Occipital lobe (tissue), 3 donors: ENCODE measurements at places on chromosomes 4 and X.

DNA sequence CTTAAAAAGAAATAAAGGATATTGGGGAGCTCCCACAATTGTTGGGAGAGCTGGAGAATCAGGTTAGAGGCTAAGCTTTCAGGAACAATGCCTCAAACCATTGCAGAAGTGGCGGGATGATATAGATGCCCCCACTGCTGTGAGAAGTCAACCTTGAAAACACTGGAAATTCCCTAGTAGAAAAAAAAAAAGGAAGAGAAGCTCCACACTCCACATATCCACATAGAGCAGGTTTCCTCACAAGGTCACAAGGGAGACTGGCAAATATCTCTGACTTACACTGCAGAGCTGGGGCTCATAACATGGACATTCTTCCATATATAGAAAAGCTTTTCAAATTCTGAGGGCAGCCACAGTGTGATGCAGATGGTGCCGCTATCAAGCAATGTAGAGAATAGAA lies 22.7 kb upstream of the OGT start:
- no peak for DNase-seq

GRCh38 chr4:142404191-142404611 lies 441.9 kb downstream of the INPP4B start:
- no peak for DNase-seq

DNA sequence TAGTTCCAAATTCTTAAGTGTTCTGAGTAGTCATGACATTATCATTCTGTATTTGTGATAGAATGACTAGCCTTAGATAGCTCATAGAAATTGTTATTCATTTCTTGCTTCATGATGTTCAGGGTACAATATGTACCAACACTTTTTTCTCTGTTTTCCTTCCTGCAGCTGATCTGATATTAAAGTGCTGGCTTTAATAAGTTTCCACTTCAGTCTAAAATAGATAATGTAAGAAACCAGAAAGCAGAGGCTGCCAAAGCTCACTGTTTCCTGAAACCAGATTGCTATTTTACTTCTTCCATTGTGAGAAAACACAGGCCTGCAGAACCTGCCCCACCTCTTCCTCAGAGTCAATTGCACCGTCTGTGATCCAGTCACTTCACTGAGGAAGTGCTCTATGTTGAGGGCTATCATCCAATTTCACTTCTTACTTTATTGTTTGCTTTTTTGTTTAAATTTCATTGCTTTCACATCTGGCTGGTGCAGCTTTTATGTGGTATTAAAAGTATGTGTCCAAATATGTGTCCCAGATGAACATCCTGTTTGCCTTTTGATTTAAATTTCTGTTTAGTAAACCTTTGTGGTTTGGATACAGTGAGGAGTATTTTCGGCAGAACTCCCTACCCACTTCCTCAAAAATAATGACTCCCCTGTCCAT lies 652.1 kb downstream of the ANKRD50 start:
- DNase-seq: no peak

DNA sequence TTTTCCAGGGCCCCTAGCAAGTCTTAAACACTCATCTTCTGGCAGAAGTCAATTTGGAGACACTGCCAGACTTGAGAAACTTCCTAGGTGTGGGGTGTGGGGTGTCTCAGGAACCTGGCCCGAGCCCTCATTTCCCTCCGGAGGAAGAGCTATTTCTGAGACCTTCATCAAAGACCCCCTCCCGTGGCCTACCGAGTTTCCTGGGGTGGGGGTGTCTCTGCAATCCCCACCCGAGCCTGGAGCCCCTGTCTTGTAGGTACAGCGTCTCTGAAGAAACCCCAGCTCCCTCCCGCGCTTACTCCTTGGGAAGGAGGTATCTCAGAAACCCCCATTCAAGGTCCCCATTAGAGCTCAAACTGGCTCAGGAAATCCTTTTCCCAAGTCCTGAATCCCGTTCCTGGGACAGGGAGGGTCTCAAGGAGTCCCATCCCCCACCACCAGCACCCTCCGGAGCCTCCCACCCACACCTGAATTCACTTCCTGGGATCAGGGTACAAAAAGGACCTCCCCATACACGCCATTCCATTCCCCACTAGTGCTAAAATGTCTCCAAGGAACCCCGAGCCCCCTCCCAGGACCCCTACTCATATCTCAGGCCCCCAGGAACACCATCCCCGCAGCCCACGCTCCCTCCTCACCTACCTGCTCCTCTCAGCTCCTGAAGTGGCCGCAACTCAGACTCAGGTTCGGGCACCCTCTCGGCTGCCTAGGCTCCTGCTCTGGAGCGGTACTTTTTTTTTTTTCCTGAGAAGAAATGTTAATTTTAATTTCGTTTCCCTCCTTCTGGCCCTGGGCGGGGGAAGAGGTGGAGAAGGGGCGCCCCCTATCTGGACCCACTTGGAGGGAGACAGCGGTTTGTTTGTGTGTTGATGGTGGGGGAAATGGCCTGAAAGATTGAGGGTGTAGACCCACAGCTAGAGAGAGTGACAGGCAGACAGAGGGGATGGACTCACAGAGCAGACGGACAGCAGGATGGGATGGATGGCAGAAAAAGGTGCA lies 1.1 kb downstream of the SLC38A5 start:
- no peak for DNase-seq

GRCh38 chrX:151402719-151403390 lies 5.8 kb downstream of the VMA21 start:
- no peak for DNase-seq

DNA sequence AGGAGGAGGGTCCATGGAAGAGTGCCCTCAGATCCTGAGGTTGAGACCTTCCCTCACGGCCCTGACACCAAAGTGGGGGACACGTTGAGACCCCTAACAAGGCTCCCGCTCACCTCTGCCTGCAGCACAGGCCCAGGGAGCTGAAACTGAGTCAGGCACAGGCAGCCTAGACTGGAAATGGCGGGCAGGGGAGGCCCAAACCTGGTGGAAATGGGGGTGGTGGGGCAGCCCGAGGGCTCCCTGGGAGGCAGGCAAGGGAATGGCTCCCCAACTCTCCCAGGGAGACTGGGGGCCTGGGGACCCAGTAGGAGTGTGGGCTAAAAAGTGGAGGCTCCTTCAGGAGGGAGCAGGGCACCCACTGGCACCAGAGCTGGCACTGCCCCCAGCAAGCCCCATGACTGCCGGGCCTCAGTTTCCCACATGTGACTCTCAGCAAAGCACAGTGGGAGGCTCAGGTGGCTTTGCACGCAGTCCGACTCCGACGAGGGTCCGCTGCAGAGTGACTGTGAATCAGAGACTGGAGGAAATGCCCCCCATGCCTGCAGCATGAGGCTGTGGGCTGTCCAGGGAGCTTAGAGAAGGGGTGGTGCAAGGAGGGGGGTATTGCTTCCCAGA lies 5.9 kb downstream of the NKX1-1 start:
- DNase-seq: no peak

DNA sequence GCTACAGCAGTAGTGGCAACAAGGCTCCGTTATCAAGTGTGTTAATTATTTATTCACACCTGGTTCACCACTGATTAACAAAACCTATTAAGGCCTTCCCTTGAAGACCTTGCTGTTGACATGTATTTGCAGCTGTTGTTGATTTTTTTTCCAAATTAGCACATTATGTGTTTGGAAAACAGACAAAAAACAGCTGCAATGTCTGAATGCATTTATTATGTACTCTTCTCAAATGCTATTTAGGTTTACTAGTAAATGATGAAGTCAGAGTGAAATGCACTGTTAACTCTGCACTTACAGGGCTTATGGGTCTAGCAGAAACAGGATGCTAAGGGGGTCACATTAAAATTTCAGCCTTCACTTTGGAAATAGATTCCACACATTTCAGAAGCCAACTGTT lies 99.5 kb upstream of the PCDH7 start:
- DNase-seq: no peak

DNA sequence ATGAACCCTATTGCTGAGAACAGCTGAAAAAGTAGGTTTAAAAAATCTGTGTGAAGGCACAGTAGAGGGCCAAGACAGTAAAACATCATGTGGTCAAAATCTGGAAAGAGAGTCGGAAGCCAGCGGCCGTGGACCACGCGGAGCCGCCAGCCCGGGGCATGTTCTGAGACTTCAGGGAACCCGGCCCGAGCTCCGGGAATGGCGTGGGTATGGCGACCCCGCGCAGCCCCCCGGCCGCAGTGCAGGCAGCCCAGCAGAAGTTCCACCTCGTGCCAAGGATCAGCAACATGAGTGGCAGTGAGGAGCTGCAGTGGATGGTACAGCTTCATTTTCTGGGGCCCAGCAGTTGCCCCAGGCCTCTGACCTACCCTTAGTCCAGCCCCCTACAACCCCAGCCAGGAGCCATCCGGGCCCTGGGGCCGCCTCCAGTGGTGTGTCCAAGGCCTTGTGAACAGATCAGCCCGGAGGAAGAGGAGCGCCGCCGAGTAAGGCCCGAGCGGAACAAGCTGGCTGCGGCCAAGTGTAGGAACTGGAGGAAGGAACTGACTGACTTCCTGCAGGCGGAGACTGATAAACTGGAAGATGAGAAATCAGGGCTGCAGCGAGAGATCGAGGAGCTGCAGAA lies 94.2 kb downstream of the LARP1B start:
- no peak for DNase-seq

GRCh38 chr4:37421614-37422013 lies 177.1 kb downstream of the NWD2 start:
- no peak for DNase-seq

DNA sequence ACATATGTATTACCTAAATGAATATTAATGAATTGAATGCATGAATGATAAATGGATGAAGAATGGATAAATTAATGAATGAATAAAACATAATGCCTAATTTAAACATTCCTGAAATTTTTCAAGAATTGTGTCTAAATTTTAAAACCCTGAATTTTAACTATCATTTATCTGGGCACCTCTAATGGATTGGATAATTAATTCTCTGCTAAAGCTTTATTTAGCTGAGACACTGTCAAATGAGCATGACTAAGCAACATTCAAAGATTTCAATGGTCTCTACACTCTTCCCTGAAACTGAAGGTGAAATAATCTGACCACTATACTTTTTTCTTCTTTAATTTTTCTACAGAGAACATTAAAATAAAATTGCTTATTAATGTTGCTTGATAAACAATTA lies 1197.7 kb downstream of the C4orf33 start:
- no peak for DNase-seq
